ENCODE measurements at places on chromosomes 2 and 18.
A peak's percentile ranks its signal among the peaks of the same experiment; 100 is the strongest.

- DNase-seq, result no peak
Measured at GRCh38 chr2:88853403-88853790, 161.9 kb downstream of the RPIA start.

DNA sequence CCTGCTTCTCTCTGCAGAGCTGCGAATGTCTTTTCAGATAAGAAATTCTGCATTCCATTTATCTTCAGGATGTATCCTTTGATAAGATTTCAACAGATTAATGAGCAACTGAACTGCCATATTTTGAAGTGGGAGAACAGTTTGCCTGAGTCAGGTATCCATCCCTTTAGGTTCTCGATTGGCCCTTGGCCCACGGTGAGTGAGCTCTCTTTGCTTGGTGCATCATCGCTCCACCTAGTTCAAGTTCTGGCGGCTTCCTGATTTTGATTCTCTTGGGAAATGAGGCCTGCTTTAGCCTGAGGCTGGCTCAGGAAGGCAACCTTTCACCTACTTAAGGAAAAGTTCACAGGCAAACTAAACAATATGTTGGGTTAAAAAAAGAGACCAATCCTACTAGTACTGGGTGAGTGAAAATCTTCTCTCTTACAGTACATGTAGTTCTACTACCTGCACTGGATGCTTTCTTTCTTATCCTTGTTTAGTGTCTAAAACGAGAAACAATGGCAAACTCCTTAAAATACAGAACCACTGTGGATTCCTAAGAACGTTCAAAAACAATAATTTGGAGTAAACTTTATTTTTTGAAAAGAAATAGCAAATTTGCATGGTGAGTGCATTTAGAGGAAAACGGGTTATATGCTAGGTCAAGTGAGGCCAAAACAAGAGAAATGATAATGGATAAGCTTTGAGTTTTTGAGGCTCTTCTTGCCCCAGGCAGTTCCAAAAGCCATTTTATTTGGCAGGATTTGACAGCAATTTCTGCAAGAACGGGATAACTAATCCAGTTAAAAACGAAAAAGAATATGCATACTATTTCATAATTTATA, 837 bp upstream of the ACSL3 start:
- DNase-seq, result peak; percentile 84

DNA sequence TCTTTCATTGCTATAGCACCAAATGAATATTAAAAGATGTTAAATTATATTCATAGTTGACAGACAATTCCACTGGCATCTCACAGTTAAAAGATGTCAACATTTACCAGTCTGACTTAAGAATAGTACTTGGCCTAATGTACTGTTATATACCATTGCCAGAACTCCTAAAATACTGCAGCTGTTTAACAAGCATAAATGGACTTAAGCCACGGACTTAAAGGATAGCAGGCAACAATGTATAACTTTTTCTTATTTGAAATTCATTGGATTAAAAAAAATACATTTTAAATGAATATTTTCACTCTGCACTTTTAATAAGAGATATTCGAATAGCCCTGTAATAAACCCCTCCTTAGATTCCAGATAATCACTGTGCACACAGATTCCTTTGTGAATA, 3.8 kb downstream of the TCF4 start:
- DNase-seq, result no peak

GRCh38 chr2:201888426-201888800, 82.1 kb downstream of the CDK15 start:
- no peak for DNase-seq

Data from RPMI7951 (cell line).